ENCODE measurements at places on chromosomes 1 and 21.

DNA sequence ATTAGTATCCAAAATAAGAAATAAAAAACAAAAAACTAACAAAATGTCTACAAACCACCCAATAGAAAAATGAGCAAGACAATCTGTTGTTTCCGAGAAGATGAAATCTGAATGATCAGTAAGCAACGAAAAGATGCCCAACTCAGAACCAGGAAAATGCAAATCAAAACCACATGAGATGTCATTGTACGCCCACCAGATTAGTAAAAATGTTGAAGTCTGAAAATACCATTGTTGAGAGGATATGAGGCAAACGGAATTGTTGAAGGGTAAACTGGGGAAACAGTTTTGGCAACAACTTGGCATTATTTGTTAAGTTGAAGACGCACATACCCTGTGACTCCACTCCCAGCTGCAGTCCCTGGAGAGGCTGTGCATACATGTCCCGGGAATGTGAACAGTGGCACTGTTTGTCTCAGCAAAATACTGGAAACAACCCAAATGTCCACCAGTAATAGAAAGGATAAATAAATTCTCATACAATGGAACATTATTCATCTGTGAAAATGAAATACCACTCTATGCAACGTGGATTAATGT is 10.6 kb downstream of the ZBTB17 start:
- H3K36me3 ChIP-seq, result peaks cover 31% of the 10 kb centered on the region
- H3K27me3 ChIP-seq, result no peaks in the 10 kb centered on the region
- H3K27ac ChIP-seq, result peak overlapping the region; percentile 88
- H3K4me3 ChIP-seq, result peak overlapping the region; percentile 80
- peaks cover 85% of the 10 kb centered on the region for H3K4me1 ChIP-seq

- peaks cover 3% of the 10 kb centered on the region for H3K4me1 ChIP-seq
- H3K27me3 ChIP-seq, result no peaks in the 10 kb centered on the region
- no peak overlapping the region for H3K4me3 ChIP-seq
Measured at GRCh38 chr1:246372559-246372958, 134.5 kb downstream of the SMYD3 start.

DNA sequence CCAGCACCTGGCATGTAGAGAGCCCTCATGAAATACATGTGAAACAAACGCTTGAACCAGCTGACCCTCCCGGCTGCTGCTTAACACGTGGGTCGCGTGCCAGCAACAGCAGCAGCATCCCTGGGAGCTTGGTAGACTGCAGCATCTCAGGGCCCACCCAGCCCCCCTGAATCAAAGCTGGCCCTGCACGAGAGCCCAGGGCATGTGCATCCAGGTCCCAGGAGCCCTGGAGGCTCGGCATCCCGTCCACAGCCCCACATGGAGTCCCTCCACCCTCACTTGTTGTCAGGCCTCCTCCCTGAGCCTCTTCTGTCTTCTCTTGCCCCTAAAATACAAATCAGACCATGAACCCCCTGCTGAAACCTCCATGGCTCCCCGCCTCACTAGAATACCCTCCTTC is 123.1 kb downstream of the MATN1 start:
- no peak for DNase-seq
- no peaks in the 10 kb centered on the region for H3K36me3 ChIP-seq
- no peaks in the 10 kb centered on the region for H3K4me1 ChIP-seq
- no peak overlapping the region for H3K4me3 ChIP-seq
- no peak overlapping the region for H3K27ac ChIP-seq

DNA sequence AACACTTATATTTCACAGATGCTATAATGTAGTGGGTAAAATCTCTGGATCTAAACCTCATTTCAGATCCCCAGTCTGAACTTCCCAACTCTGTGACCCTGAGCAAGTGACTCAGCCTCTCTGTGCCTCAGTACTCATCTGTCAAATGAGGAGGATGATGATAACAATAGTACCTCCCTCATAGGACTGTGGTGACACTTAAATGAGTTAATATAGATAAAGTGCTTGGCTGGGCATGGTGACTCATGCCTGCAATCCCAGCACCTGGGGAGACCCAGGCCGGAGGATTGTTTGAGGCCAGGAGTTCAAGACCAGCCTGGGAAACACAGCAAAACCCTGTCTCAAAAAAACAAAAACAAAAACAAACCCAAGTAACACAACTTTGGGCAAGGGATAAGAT is 4.7 kb upstream of the ECE1 start:
- H3K4me1 ChIP-seq, result peaks cover 92% of the 10 kb centered on the region
- peak overlapping the region; percentile 98 for H3K27ac ChIP-seq
- no peak for DNase-seq

All from activated B cell treated with CpG ODN at 0.5 μM for 24 hours (primary cell).